CD4-positive, alpha-beta T cell (primary cell): ENCODE measurements at places on chromosomes 2 and 18.

GRCh38 chr2:214019229-214019972 is 391.5 kb upstream of the VWC2L start:
- no peak for DNase-seq

- no peak for DNase-seq
Observed at GRCh38 chr2:144452989-144453336, 67.0 kb downstream of the ZEB2 start.

DNA sequence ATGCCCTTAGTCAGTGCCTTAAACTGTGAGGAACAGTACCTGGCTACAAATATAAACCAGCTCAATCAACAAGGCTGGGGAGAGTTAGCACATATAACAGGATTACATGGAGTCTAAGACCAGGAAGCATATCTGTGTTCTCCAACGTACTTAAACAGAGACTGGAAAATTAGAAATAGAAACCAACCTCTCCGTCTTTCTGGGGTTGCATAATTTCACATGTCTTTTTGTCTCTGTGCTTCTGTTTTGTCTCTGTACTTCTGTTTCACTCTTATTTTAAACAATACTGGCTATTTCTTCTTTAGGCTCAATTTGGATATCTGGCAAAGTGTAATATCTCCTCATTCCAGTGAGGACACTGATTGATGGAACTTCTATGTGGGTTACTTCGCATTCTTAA is 749.0 kb upstream of the ZEB2 start:
- DNase-seq, result no peak

DNA sequence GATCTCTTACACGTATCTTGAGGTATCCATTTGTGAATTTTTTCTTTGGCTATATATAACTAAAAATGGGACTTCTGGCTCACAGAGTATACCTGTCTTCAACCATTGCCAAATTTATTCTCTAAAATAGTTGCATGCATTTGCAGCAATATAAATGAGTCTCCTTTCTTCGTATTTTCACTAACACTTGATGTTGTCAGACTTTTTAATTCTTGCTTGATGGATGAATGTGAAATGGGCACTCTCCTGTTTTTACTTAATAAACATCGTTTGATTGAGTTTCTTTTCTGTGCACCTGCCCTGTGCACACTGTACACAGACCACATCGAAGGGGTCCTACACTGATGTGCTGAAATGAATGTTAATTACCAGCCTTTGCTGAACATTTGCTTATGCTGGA is 121.8 kb downstream of the DDX1 start:
- DNase-seq, result no peak

DNA sequence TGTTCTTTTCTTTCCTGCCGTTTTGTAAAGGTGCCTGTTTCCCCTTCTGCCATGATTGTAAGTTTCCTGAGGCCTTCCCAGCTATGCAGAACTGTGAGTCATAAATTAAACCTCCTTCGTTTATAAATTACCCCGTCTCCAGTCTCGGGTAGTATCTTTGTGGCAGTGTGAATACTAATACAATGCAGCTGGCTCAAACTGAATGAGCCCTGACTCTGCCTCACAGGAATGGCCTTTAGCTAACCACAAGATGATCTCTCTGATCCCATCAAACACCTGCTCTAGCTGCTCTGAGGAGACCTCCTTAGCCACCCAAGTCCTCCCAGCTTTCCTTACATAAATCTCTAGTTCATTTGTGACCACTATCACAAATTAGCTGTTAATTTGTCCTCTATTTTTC is 41.5 kb upstream of the CAB39 start:
- DNase-seq, result no peak

- no peak for DNase-seq
Observed at GRCh38 chr2:232817756-232818155, 41.4 kb upstream of the KCNJ13 start.

DNA sequence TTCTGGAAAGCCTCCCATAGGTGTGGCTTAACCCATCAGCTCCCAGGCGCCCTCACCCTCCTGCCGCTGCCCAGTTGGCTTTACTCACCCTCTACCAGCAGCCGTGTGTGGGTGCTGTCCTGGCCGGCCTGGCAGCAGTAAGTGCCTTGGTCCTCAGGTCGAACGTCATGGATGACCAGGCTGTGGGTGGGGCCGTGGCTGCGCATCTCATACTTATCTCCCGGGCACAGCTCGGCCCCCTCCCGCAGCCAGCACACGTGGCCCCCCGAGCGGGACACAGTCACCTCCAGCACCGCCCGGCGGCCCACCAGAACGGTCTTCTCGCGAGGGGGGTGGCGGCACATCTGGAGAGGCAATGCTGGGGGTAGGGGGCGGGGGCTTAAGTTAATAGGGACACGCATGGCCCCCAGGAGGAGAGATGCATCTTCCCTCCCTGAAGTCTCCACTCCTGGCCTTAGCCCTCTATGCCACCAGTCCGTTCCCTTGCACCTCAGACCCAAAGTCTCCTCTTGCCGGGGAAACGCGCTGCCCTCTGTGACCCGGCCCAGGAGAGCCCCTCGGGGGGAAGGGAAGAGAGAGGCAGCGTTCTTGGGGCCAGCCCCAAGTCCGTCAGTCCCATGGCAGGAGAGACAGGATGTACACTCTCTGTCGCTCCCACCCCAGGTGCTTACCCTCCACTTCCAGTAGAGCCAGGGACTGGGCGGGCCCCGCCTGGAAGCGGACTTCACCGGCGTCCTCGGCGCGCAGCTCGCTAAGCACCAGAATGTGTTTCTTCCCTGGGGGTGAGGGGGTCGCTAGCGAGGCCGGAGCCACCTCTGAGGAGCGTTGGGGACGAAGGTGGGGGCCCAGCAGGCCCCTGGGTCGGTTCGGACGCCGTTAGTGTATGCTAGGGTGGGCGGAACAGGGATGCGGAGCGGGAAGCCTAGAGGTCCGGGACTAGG is 7.9 kb downstream of the TMEM198 start:
- no peak for DNase-seq

DNA sequence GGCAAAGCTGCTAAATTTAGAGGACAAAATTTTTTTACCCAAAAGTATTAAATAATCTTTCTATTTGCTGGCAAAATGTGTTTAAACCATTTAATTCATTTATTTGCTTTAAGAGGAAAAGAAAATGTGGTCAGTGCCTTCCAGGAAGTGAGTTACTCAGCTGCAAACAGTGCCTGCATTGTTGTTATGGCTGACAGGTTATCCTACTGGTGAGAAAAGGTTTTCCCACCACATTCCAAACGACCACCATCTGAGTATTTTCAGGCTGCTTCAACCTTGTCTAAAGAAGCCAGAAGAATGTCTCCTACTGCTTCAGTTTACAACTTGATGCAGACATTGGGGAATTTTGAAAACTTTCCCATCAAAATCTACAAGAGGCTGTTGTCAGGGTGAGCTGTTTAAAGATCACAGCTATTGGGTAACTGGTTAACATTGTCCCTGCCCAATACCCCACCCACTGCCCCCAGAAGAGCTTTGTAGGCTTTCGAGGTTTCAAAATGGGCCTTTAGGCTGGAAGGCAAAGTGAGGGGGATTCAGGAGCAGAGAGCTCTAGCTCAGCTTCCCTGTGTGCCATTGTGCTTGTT is 461.3 kb upstream of the FANCL start:
- no peak for DNase-seq

GRCh38 chr18:74259347-74259746 is 32.4 kb downstream of the CYB5A start:
- DNase-seq, result no peak

DNA sequence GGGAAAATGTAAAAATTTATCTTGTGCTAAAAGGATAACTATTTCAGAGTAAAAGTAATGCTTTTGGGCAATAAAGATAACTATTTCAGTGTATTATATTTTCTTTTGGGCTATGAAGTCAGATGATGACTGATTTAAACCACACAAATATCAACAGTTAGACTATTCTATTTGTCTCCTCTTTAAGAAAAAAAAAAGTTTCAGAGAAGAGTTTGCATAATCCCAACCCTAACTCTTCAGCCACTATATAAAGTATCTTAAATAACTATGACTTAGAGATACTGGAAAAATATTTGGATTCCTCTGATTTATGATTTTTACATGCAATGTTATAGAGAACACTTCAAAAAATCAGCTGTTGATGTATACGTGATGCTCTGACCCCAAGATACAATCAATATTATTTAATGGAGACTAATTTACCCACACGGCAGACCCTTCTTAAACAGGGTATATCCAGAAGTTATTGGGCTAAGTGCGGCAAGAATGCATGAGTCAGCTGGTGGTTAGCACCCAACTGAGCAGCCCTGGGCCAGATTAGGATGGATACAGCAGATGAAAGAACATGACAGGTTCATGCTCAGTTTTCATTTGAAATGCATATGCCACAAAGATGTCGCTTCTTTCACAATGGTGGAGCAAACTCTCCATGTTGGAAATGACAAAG is 279.0 kb downstream of the AFF3 start:
- no peak for DNase-seq

DNA sequence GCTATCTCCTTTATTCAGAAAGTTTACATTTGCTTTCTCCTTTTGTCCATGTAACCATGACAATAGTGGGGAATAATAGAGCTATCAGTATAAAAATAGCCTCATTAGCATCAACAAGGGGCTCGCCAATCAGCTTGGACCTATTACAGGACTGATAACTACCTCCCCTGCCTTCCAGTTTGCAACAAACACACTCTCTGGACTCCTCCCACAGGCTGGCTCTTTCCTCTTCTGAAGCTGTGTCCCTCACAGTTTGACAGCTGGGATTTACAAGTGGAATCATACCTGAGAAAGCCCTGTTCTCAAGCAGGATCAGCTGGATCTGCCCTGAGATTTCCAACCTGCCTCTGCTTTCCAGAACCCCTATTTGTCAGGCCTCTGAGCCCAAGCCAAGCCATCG is 162.5 kb downstream of the GRB14 start:
- no peak for DNase-seq

DNA sequence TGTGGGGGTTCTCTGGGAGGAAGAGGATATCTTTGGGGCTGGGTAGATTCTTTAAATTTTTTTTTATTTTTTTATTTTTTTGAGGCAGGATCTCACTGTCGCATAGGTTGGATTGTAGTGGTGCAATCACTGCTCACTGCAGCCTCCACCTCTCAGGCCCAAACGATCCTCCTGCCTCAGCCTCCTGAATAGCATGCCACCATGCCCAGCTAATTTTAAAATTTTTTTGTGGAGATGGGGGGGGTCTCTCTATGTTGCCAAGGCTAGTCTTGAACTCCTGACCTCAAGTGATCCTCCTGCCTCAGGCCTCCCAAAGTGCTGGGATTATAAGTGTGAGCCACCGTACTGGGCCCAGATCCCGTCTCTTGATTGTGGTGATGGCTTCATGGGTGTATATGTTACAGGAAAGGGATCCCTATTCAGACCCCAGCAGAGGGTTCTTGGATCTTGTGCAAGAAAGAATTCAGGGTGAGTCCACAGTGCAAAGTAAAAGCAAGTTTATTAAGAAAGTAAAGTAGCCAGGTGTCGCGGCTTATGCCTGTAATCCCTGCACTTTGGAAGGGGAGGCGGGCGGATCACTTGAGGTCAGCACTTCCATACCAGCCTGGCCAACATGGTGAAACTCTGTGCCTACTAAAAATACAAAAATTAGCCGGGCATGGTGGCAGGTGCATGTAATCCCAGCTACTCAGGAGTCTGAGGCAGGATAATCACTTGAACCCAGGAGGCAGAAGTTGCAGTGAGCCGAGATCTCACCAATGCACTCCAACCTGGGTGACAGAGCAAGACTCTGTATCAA is 2.0 kb upstream of the C2orf68 start:
- no peak for DNase-seq

DNA sequence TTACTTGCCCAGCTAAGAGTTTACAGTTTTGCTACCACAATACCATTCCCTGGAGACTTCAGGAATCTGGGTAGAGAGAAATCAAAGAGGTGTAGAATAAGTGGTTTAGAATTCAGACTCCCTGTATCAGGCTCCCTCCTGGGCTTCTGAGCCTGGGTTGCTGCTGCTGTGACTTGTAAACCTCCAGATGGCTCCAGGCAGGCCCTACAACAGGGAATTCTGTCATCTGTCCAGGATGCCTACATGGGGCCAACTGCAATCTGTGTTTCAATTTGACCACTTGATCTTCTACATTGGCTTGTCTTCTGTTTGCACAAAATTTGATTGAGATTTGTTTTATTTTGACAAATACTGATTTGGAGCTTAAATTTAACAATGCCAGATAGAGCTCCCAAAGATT is 183.9 kb downstream of the RAD51AP2 start:
- no peak for DNase-seq

DNA sequence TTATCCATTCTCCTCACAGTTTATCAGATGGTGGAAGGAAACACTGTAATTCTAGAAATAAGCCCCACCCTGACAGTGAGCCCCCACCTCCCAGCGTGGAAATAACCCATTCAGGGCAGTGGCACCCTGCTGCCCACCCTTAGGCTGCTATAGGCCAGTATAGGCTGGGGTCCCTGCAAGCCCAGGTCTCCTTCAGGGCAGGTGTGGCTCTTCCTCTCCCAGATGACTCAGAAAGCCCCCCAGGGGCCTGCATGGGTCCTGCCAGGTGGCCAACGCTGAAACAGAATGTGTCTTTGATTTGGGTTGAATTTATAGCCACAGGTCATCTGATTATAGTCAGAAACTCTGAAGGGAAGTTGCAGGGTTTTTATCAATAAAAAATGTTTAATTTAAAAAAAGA is 136.4 kb downstream of the SH3RF3 start:
- DNase-seq, result peak; percentile 25

GRCh38 chr18:48827291-48828193 is 123.2 kb downstream of the SMAD7 start:
- no peak for DNase-seq

- DNase-seq, result no peak
Observed at GRCh38 chr2:138087751-138088593, 123.7 kb downstream of the HNMT start.

- DNase-seq, result no peak
Observed at GRCh38 chr2:145739681-145740080, 1219.8 kb upstream of the ZEB2 start.

GRCh38 chr2:120250640-120251039 is 2.0 kb upstream of the RALB start:
- DNase-seq, result no peak
